CD4-positive, CD25-positive, alpha-beta regulatory T cell (primary cell): ENCODE measurements at places on chromosomes 13 and 19. TPM values are rescaled to one million over a fixed set of nuclear protein-coding genes. Genes with fewer than 3 reads are reported as not detected.

DNA sequence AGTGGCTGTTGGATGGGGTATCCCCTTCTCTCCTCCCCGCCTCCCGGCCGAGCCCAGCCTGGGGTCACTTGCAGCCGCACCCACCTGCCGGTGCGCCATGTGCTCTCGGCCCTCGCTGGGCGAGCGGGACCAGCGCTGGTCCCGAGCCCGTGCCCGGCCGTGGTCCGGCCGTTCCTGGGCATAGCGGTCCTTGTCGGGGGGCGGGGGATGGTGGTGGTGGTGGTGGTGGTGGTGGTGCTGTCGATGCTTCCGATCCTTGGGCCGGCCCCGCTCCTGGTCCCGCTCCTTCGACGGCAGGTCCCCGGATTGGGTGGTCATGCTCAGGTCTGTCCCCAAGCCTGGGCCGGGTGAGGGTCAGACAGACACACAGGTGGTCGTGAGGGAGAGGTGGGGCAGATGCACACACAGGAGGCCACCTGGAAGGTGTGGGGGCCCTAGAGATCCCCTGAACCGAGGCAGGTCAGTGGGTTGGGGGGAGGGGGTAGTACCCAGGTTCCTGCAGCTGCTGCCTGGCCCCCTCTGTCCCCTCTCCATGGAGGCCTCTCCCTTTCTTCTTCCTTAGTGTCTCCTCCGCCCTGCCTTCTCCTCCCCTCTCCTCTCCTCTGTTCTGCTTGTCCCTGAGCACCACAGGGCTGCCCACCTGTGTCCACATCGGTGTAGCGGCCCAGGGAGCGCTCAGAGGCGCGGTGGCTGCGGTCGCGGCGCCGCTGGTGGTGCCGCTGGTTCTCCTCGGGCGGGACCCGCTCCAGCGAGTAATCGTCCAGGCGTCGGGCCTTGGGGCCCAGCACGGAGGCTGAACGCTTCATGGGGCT is 58.7 kb downstream of the IER2 start:
- no peak for DNase-seq

DNA sequence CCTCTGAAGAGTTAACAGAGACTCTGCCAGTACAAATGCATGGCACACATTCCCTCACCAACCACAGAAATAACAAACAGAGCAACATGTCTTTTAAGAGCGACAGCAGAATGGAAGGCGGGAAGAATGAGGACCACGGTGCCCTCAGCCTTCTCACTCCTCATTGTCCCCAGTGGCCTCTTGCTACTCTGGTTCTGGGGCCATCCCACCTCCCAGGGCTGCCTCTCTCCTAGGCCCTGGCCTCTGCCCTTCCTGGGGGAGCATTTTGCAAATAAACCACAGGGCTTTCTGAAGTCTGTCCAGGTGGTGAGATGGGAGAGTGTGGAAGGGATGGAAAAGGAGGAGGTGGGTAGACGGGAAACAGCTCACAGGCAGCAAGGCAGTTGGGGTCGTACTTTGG is 28.3 kb downstream of the CYP2B6 start:
- no peak for DNase-seq

ZSCAN4 gene
- total RNA-seq, result not detected

ZNF208 gene
- total RNA-seq, result 1.0 TPM

DNA sequence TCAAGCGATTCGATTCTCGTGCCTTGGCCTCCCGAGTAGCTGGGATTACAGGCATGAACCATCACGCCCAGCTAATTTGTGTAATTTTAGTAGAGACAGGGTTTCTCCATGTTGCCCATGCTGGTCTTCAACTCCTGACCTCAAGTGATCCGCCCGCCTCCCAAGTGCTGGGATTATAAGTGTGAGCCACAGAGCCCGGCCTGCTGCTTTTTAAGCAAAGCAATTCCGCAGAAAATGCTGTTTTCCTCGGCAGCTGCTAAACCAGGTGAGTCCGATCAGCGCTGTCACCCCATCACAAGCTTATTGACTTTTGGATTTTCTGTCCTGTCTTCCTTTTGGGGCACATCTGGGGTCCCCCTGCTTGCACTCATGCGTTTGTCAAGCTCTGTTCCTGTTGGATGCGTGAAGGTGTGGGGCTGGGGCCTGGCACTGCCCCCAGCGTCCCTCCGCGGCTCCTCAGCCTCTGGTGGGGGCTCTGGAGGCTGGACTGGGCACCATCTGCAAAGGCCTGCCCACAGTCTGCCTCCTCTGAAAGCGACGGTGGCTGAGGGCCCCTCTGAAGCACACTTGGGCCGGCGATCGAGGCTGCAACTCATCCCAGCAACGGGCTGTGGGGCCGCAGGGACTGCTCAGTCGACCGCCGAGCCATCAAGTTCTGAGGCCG is 25.7 kb downstream of the CEBPG start:
- DNase-seq, result no peak

SULT2B1 gene
- total RNA-seq, result not detected

DNA sequence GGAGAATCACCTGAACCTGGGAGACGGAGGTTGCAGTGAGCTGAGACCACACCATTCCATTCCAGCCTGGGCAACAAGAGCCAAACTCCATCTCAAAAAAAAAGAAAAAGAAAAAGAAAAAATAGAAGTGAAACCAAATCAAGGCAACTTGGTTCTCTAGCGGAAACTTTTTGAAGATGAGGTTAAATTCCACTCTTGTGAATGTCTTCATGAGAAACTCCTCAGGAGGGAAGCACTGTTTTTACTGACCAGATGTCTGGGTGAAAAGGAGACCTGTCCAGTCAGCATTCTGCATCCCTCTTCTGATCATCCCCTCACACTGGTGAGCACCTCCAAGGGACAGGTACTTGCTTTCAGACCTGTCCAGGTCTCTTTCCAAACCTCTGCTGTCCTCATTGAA is 15.8 kb downstream of the BRD4 start:
- DNase-seq, result no peak

KLF1 gene
- not detected for total RNA-seq

- DNase-seq, result no peak
Observed at GRCh38 chr19:7428651-7429113, 60.2 kb downstream of the PEX11G start.

GRCh38 chr19:7863157-7863970 is 10.8 kb downstream of the PRR36 start:
- no peak for DNase-seq

CCDC169 gene
- not detected for total RNA-seq

CLPTM1 gene
- 81.5 TPM for total RNA-seq

CYP4F11 gene
- total RNA-seq, result not detected

KLK5 gene
- total RNA-seq, result not detected

- DNase-seq, result no peak
Observed at GRCh38 chr13:48398450-48399095, 14.3 kb downstream of the LPAR6 start.
